Stimulated activated CD8-positive, alpha-beta memory T cell treated with anti-CD3 and anti-CD28 coated beads, Interleukin-12 subunit alpha, Interleukin-12 subunit beta, amount 100 ng/mL, for 4 hours (primary cell): ENCODE measurements at places on chromosomes 1 and 21.

- no peak for DNase-seq
Measured at GRCh38 chr1:243801378-243801777, 48.7 kb downstream of the AKT3 start.

DNA sequence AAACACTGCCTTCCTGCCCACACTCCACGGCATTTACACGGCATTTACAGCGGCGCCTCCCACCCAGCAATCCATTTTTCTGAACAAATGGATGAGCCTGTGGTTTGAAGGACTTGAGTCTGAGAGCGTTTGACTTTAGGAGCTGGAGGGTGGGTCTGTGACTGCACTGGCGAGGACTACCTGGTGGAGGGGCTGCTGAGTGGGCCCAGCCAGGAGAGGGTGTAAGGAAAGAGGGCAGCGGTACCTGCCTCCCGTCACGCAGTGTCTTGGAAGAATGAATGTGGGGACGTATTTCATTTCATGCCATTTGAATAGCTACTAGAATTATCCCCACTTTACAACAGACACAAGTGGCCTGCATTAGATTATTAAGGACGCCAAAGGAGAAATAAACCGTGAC lies 62.9 kb downstream of the B3GALT5 start:
- no peak for DNase-seq

GRCh38 chr1:101394041-101394440 lies 157.2 kb downstream of the S1PR1 start:
- no peak for DNase-seq

DNA sequence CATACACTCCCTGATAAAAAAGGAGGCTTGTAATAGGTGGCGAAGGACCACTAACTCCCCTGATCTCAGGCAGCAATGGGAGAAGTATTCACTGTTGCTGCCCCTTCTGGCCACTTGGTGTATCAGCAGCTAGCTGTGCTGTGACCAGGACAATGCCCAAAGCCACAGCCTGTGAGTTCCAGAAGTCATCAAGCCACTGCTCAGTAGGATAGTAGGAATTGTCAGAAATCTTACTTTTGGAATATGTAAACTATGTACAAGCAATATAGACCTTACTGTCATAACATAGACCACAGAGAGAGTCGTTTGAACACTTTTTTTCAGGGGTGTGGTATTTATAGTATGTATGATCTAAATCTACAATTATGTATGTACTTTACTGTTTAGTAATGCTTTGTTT lies 248.3 kb upstream of the CAMK1G start:
- no peak for DNase-seq

DNA sequence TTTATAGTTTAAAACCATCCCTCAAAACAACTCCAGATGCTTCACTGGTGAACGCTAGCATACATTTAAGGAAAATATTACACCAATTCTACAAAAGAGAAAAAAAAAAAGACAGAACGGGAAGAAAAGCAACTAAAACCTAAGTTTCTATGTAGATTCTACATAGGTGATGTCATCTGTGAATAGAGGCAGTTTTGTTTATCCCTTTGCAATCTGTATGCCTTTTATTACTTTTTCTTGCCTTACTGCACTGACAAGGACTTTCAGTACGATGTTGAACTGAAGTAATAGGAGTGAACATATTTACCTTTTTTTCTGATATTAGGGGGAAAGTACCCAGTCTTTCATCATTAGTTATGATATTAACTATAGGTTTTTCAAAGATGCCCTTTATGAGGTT lies 101.7 kb upstream of the HAO2 start:
- DNase-seq, result no peak

- no peak for DNase-seq
Measured at GRCh38 chr1:186473047-186473446, 12.1 kb upstream of the PDC start.

DNA sequence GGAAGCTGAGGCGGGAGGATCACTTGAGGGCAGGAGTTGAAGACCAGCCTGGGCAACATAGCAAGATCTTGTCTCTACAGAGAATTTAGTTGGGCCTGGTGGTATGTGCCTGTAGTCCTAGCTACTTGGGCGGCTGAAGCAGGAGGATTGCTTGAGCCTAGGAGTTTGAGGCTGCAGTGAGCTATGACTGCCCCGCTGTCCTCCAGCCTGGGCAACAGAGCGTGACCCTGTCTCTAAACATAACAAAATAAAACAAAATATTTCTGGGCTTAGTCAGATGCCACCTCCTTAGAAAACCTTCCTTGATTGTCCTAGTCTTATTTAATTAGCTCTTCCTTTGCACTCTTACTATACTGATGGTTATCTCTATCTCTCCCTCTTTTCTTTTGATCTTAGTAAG lies 8.5 kb downstream of the TGFB2 start:
- DNase-seq, result no peak

- DNase-seq, result no peak
Measured at GRCh38 chr1:184649451-184649888, 105.2 kb downstream of the EDEM3 start.

GRCh38 chr1:27795601-27796000 lies 22.6 kb downstream of the STX12 start:
- no peak for DNase-seq

DNA sequence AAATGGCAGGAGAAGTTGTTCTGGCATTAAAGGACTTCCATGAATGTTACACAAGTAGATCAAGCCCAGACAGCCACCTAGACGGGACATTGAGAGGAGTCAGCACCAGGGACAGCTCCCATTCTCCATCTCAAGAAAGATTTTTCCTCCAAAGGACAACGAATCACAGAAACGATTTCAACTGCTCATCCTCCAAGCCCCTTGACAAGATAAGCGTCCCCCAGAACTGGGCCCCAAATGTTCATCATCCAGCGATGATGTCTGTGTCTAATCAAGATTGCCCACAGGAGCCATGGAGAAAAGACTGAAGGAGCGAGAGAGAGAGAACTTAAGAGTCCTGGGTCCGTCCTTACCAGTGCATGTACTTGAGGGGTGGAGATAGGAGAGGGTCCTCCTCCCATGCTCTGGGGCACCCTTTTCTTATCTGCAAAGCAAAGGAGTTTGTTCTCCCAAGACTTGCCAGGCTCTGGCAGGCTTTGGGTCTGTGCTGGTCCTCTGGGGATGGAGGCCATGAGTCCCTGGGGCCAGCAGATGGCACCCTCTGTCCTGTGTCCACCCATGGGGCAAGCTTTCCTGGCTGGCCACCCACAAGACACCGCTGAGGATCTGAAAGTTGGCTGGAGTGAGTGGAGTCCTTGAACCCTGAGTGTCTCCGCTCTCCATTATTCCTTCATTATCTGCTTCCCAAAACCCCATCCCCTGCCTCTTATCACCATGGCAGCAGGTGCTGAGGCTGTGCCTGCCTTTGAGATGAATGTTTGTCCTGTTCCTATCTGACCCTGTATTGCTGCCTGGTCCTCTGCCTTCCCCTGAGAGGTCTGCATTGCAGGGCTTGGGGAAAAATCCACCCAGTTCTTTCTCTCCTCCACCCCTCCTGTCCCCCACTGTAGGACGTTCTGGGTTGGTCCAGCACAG lies 164.6 kb downstream of the ACTL8 start:
- DNase-seq, result no peak

GRCh38 chr1:20210736-20211460 lies 24.6 kb upstream of the PLA2G2C start:
- DNase-seq, result no peak

DNA sequence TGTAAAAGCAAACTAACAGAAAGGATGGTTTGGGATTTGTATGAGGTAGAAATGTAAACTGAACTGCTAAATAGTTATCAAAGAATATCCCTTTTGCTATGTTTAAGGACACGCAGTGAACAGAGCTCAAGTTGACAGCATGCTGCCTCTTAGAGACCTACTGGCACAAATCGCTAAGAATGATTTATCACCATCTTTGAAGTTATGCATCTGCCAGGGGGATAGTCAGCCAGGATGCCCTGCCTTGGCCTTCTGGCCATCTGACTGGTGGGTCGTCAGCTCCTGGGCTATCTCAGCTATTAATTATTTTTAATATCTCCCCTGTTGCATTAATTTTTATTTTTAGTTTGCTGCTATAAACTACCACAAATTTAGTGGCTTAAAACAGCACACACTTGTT lies 334.8 kb upstream of the KAZN start:
- no peak for DNase-seq

- no peak for DNase-seq
Measured at GRCh38 chr1:25137106-25137505, 95.2 kb downstream of the SYF2 start.
